ENCODE measurements at places on chromosomes 1 and 21.

- no peak for DNase-seq
These were observed 22.7 kb downstream of the COL6A2 start for GRCh38 chr21:46120301-46121285.

DNA sequence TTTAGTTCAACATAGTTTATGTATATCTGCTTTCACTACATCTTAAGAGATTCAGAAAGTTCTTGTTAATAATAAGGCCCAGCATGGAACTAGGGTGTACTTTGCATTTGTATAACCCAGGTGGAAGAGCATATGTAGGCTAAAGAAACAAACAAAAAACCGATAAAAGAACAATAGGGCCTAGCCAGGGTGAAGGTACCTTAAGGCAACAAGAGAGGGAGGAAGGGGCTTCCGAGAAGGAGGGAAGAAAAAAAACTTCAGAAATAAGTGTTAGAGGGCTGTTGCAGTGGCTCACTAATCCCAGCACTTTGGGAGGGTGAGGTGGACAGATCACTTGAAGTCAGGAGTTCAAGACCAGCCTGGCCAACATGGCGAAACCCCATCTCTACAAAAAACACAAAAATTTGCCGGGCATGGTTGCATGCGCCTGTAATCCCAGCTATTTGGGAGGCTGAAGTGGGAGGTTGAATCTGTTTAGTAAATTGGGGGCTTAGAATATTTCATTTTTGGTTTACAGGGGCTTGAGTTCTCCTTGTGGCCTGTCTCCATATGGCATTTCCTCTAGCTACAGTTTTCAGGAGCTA, 4.7 kb upstream of the SPATA45 start:
- DNase-seq, result no peak

GRCh38 chr1:162972773-162973172, 96.4 kb upstream of the RGS4 start:
- DNase-seq, result no peak

- peak; percentile 87 for DNase-seq
These were observed 33.8 kb upstream of the MPZL1 start for GRCh38 chr1:167687919-167688519.

GRCh38 chr1:107704911-107705310, 260.1 kb downstream of the VAV3 start:
- no peak for DNase-seq

- DNase-seq, result no peak
These were observed 21.2 kb downstream of the MYOM3 start for GRCh38 chr1:24090736-24091135.

DNA sequence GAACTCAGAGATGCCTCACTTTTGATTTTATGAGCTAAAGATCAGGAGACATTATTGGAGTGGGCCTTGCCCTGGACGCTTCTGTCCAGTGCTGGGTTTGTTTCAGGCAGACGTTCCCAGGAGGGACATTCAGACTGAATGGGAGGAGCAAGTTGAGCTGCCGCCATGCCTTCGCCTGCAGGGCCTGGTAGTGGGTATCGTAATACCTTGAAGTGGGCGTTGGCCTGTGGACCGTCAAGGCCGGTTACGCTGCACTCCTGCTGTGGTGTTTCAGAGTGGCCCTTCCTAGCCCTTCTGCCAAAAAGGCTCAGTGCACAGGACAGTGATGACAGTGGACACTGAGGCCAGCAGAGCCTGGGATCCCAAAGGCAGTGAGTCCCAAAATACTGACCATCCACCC, 1.6 kb downstream of the FAM3B start:
- DNase-seq, result no peak

- DNase-seq, result no peak
These were observed 99.7 kb downstream of the NOS1AP start for GRCh38 chr1:162169031-162169790.

DNA sequence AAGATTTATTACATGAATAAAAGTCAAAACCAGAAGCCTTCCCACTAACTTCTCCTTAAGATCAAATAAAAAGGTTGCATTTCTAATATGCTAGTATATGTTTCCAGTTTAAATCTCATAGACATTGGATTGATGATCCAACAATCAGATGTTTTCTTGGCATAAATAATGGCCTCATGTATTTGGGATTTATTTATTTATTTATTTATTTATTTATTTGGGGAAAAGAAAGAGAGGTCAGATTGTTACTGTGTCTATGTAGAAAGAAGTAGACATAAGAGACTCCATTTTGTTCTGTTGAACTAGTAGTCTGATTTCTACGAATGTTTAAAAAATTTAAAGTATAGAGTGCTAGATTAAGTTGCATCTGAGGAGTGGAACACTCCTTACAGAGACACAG, 422.4 kb downstream of the ADGRL2 start:
- no peak for DNase-seq

- no peak for DNase-seq
These were observed 60.9 kb downstream of the ABL2 start for GRCh38 chr1:179168536-179168935.

GRCh38 chr1:36159614-36160387, 3.8 kb downstream of the MAP7D1 start:
- no peak for DNase-seq

DNA sequence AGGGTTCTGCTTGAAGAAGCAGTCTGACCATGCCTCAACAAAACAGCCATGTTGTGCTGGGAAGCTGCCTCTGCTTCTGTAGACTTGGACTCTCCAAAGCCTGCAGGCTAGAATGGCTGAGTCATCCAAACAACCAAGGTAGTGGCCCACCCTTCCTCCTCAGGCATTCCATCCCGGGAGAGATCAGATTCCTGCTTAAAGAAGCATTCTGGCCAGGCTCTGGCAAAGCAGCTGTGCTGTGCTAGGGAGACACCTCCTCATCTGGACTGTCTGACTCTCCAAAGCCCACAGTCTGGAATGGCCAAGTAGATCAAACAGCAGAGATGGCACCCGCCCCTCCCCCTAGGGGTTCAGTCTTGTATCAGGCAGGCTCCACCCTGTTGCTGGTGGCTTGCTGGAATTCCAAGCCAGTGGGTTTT, 38.3 kb upstream of the F3 start:
- DNase-seq, result no peak
